ENCODE measurements at places on chromosomes 2 and 18.

- DNase-seq = peak; percentile 37
Measured at GRCh38 chr2:95728878-95729596, 137.2 kb downstream of the TRIM43 start.

DNA sequence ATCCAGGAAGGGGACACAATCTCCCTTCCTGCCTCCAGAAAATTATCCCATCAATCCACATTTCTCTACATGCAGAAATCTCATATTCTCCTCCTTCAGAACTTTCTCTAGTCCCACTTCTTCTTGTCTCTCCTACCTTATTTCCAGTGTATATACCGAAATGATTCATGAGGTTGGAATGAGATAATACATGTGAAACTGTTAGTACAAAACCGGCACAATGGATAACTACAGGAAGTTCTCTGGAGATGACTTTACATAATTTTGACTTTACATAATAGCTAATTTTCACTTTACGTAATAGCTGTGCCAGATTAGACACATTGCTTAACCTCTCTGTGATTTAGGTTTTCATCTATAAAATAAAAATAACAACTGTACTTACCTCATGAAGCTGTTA is 801.3 kb downstream of the ERBB4 start:
- no peak for DNase-seq

DNA sequence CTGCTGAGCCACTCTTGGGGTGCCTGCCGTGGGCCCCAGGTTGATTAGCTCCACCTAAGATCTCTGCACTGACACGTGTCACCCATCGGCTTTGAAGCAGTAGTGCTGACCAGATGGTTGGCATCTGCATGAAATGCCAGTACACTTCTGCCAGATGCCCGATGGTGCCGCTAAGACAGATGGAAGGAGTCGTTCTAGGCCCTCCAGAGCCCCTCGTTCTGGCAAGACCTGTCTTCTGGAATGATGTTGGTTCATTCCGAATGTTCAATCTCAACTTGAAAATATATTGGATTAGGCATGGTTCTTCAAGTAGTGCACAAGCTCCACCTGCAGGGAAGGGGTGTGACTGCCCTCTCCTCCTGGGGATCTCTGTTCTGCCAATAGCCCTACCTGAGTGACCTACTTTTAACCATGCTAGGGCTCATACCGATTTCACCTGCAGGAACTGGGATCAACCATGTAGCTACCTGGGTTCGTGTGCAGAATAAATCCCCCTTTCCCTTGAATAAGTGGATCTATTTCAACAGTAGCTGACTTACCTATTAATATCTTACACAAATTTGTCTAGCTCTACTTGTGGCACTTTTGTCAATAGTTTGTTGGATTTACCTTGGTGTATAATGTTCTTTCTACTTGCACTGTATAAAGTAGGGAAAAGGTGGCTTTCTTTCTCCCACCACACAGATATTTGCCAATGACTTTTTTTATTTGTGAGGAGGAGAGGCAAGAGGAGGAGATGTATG is 342.6 kb downstream of the CTNNA2 start:
- DNase-seq = no peak

- no peak for DNase-seq
Measured at GRCh38 chr2:201858281-201859184, 52.2 kb downstream of the CDK15 start.

- no peak for DNase-seq
Measured at GRCh38 chr2:126527836-126528490, 128.0 kb upstream of the GYPC start.

GRCh38 chr2:112633708-112634107 is 12.0 kb upstream of the SLC20A1 start:
- no peak for DNase-seq

- DNase-seq = no peak
Measured at GRCh38 chr18:4453567-4453873, 1.6 kb downstream of the DLGAP1 start.

DNA sequence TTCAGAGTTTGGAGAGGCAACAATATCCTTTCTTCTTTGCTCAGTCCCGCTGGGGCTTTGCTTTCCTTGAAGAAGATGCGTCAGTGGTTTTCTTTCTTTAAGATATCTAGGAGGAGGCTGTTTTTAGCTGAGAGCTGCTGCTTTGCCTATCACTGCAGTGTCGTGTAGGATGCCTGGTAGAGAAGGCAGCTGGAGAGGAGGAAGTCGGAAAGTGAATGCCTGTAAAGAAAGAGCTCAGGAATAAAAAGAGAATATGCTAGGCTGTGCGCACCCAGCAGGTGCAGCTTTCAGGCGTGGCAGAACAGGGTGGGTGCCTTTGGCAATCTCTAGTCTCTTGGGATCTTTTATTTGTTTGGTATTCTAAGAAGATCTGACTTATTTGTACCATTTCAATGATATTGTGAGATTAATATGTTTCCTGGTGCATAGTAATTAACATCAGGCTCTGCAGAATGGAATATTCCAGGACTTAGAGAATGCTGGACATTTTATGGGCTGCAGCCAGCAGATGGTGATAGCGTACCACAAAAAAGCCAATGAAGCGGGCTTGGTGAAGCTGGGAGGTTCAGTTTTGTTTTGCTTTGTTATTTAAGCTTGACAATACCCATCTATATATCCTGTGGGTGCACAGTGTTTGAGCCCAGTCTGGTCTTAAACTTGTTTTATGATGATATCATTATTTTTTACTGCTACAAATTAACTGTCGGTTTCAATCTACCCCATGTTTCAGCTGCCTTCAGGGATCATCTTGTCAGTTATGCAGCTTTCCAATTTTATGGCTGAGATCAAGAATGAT is 34.9 kb downstream of the CAVIN2 start:
- no peak for DNase-seq
